ENCODE measurements at places on chromosomes 6 and 20.

DNA sequence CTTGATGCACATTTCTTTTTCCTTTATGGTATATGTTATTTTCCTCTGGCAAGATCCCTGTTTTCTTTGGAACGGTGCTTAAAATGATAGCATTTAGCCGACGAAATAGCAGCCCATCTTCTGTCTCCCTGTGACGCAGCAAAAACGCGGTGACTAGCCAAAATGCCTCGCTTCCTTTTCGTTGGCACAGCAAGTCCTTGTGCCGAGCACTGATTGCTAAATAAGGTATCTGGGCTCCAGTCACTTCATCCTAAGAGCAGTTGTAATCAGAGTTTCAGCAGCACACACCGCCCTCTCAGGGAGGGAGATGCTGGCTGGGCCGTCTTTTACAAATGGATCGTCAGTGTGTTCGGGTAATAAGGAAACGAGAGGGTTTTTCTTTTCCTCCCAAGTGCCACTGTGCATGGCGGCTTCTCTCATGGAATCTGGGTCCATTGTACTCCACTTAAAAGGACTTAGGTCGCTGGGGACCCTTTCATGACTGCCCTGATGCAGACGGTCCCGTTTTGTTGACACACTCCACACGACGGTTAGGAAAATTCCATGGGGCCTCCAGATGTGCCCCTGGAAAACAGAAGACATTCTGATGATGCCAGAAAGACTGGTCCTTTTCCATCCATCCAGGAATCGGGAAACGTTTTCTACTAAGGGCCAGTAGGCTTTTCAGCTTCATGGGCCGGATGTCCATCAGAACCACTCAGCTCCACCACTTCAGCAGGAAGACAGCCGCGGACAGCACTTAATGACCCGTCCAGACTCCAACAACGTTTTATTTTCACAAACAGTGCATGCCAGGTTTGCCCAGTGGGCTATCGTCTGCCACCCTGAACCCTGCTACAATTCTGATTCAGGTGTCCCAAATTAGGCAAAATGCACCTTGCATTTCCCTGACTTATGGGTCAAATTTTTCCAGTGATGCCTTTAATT lies 185.5 kb downstream of the CDH4 start:
- H3K4me1 ChIP-seq: peaks cover 20% of the 10 kb centered on the region
- peak overlapping the region; percentile 38 for H3K27ac ChIP-seq
- H3K36me3 ChIP-seq: no peaks in the 10 kb centered on the region
- DNase-seq: no peak
- no peak overlapping the region for H3K4me3 ChIP-seq

DNA sequence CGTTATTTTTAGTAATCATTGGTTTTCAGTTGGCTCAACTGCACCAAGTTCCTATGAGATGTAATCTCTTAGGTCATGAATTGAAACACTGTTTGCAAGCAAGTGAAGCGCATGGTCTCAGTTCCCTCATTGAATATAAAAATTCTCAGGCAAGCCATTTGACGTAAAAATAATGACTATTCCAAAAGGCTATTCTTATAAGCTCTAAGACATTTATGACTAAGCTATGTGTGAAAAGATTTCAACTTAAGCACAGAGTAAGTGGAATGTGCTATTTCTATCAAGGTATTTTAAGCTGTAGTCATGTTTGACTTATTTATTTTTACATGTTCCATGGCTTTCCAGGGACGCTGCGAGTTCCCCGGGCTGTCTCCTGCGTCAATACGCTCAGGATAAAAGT lies 248.5 kb downstream of the THBS2 start:
- H3K4me1 ChIP-seq: no peaks in the 10 kb centered on the region
- no peaks in the 10 kb centered on the region for H3K27me3 ChIP-seq
- H3K27ac ChIP-seq: no peak overlapping the region
- H3K4me3 ChIP-seq: no peak overlapping the region
- no peak for DNase-seq
- H3K36me3 ChIP-seq: no peaks in the 10 kb centered on the region

GRCh38 chr20:56780266-56780665 lies 151.2 kb downstream of the TFAP2C start:
- H3K4me1 ChIP-seq: peaks cover 3% of the 10 kb centered on the region
- DNase-seq: no peak
- no peaks in the 10 kb centered on the region for H3K36me3 ChIP-seq
- no peak overlapping the region for H3K27ac ChIP-seq
- no peak overlapping the region for H3K4me3 ChIP-seq

GRCh38 chr20:40591536-40591935 lies 97.5 kb downstream of the MAFB start:
- H3K36me3 ChIP-seq: 0 out of 2 replicates have a peak, but pooled peaks cover under 1% of the 10 kb centered on the region

GRCh38 chr20:36179170-36179945 lies 24.8 kb downstream of the EPB41L1 start:
- DNase-seq: no peak
- H3K27me3 ChIP-seq: no peaks in the 10 kb centered on the region
- H3K27ac ChIP-seq: no peak overlapping the region
- no peaks in the 10 kb centered on the region for H3K4me1 ChIP-seq

- no peaks in the 10 kb centered on the region for H3K36me3 ChIP-seq
- no peaks in the 10 kb centered on the region for H3K27me3 ChIP-seq
- H3K4me1 ChIP-seq: 0 out of 2 replicates have a peak, but pooled peaks cover 1% of the 10 kb centered on the region
- no peak overlapping the region for H3K27ac ChIP-seq
These were observed 689.9 kb upstream of the AGPAT4 start for GRCh38 chr6:161963634-161964234.

GRCh38 chr20:300345-300990 lies 3.1 kb downstream of the ZCCHC3 start:
- no peaks in the 10 kb centered on the region for H3K36me3 ChIP-seq
- no peak for DNase-seq
- peak overlapping the region; percentile 17 for H3K4me3 ChIP-seq
- H3K27ac ChIP-seq: peak overlapping the region; percentile 3

- H3K36me3 ChIP-seq: no peaks in the 10 kb centered on the region
- H3K27me3 ChIP-seq: no peaks in the 10 kb centered on the region
- H3K4me3 ChIP-seq: no peak overlapping the region
- DNase-seq: no peak
- H3K4me1 ChIP-seq: no peaks in the 10 kb centered on the region
These were observed 22.0 kb upstream of the VSTM2L start for GRCh38 chr20:37880726-37881591.

DNA sequence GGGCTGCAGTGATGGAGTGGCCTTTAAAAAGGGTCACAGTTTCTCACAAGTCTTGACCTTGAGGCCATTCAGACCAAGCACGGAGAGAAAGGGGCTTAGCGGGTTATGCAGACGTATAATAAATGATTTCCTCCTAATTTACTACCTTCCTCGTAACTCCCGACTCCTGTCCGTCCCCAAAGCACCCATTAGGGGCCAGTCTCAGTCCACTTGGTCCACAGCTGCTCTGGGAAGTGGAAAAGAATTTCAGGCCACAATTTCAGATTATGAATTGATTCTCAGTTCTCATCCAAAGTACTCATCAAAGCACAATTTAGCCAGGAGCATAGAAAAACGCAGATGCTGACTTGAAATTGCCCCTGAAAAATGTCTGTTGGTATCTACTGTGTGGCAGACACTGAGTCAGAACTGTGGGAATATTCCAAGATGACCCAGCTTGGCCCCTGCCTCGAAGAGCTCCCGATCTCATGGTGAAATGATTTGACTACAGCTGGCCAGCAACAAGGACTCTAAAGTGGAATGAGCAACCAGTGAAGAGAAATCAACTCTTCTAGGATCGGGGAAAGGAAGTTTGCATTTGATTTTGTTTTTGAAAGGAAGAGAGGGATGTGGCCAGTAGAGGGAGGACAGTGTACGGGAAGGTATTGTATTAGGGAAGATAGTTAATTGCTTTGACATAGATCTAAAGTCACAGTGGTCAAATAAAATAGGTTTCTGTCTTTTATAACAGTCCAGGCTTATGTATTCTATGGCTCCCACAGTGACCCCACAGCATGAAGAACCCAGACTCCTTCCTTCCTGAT lies 15.2 kb upstream of the STK35 start:
- peaks cover 2% of the 10 kb centered on the region for H3K4me1 ChIP-seq
- DNase-seq: no peak
- H3K27me3 ChIP-seq: no peaks in the 10 kb centered on the region
- no peak overlapping the region for H3K4me3 ChIP-seq

GRCh38 chr20:61668771-61669503 lies 396.7 kb downstream of the TAF4 start:
- H3K4me1 ChIP-seq: no peaks in the 10 kb centered on the region
- H3K27me3 ChIP-seq: no peaks in the 10 kb centered on the region
- no peaks in the 10 kb centered on the region for H3K36me3 ChIP-seq
- no peak overlapping the region for H3K4me3 ChIP-seq

DNA sequence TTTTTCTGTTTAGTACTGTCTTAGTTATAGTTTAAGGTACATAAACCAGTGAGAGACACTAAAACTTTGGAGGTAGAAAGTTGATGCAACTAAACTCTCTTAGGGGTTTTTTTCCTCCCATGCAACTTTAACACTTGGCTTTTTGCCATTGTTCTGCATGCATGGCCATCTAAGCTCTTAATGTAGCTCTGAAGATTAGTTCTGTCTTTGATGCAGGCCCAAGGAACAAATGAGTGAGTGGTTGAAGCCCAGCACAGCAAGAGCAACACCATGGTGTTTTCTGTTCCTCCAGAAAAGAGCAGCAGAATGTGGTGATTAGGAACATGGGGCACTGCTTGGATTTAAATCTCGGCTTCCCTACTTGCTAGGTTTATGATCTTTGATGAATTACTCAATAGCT lies 89.3 kb downstream of the L3MBTL3 start:
- H3K36me3 ChIP-seq: no peaks in the 10 kb centered on the region
- H3K27ac ChIP-seq: no peak overlapping the region
- no peak overlapping the region for H3K4me3 ChIP-seq
- no peak for DNase-seq
- no peaks in the 10 kb centered on the region for H3K4me1 ChIP-seq

GRCh38 chr6:1348675-1349074 lies 36.8 kb downstream of the FOXQ1 start:
- DNase-seq: peak; percentile 74
- H3K4me1 ChIP-seq: 0 out of 2 replicates have a peak, but pooled peaks cover 3% of the 10 kb centered on the region
- H3K36me3 ChIP-seq: no peaks in the 10 kb centered on the region
- no peak overlapping the region for H3K27ac ChIP-seq
- H3K4me3 ChIP-seq: no peak overlapping the region

GRCh38 chr6:143939364-143939763 lies 68.7 kb downstream of the PLAGL1 start:
- H3K4me3 ChIP-seq: no peak overlapping the region
- H3K27ac ChIP-seq: no peak overlapping the region
- no peaks in the 10 kb centered on the region for H3K36me3 ChIP-seq
- no peak for DNase-seq
- H3K27me3 ChIP-seq: no peaks in the 10 kb centered on the region
- H3K4me1 ChIP-seq: no peaks in the 10 kb centered on the region

- no peak for DNase-seq
- peaks cover 4% of the 10 kb centered on the region for H3K4me1 ChIP-seq
- H3K4me3 ChIP-seq: peak overlapping the region; percentile 18
- H3K27ac ChIP-seq: no peak overlapping the region
These were observed 435 bp downstream of the ZSWIM3 start for GRCh38 chr20:45857882-45858216.

GRCh38 chr6:63802606-63803206 lies 167.1 kb downstream of the PHF3 start:
- no peak for DNase-seq
- no peaks in the 10 kb centered on the region for H3K4me1 ChIP-seq
- no peaks in the 10 kb centered on the region for H3K36me3 ChIP-seq
- no peaks in the 10 kb centered on the region for H3K27me3 ChIP-seq
- H3K27ac ChIP-seq: no peak overlapping the region

GRCh38 chr6:49118478-49118877 lies 344.6 kb downstream of the MMUT start:
- H3K4me1 ChIP-seq: no peaks in the 10 kb centered on the region
- H3K36me3 ChIP-seq: no peaks in the 10 kb centered on the region
- no peak overlapping the region for H3K4me3 ChIP-seq

- no peak overlapping the region for H3K4me3 ChIP-seq
- no peaks in the 10 kb centered on the region for H3K27me3 ChIP-seq
- peaks cover 3% of the 10 kb centered on the region for H3K4me1 ChIP-seq
- H3K36me3 ChIP-seq: no peaks in the 10 kb centered on the region
- no peak for DNase-seq
These were observed 37.3 kb downstream of the TFEB start for GRCh38 chr6:41697861-41698781.

GRCh38 chr6:3517350-3517749 lies 60.5 kb upstream of the SLC22A23 start:
- H3K4me3 ChIP-seq: no peak overlapping the region
- no peak for DNase-seq
- no peak overlapping the region for H3K27ac ChIP-seq
- H3K4me1 ChIP-seq: no peaks in the 10 kb centered on the region

DNA sequence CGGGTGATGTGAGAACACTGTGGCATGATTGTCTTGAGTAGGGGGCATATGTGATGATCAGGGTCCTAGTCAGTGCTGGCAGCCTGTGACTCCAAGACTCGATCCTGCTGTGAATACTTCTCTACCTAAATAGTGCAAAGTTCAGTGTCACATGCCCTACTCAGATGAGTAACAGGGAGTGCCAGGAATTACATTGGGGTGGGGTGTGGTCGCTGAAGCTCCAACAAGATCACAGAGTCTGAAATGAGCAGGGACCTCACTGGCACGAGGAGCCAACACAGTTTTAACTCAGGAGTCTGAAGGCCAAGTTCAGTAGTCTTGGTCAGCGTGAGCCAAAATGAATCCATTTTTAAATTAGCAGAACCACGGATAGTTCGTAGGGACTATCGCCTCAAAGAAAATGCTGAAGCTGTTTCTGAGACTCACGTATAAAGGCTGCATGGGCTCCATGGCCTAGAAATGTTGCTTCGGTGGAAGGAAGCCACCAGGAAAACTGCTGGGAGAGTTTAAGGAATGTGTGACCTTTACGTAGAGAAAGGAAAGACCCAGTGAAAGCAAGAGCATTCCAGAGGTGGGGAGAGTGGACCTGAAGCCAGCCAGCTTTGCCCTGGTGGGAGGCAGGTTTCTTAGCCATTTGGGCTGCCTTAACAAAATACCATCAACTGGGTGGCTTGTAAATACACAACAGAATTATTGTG lies 72.2 kb downstream of the RPP40 start:
- H3K27ac ChIP-seq: no peak overlapping the region
- H3K27me3 ChIP-seq: no peaks in the 10 kb centered on the region
- DNase-seq: no peak
- peaks cover 9% of the 10 kb centered on the region for H3K4me1 ChIP-seq
- peaks cover 4% of the 10 kb centered on the region for H3K36me3 ChIP-seq
- H3K4me3 ChIP-seq: no peak overlapping the region

DNA sequence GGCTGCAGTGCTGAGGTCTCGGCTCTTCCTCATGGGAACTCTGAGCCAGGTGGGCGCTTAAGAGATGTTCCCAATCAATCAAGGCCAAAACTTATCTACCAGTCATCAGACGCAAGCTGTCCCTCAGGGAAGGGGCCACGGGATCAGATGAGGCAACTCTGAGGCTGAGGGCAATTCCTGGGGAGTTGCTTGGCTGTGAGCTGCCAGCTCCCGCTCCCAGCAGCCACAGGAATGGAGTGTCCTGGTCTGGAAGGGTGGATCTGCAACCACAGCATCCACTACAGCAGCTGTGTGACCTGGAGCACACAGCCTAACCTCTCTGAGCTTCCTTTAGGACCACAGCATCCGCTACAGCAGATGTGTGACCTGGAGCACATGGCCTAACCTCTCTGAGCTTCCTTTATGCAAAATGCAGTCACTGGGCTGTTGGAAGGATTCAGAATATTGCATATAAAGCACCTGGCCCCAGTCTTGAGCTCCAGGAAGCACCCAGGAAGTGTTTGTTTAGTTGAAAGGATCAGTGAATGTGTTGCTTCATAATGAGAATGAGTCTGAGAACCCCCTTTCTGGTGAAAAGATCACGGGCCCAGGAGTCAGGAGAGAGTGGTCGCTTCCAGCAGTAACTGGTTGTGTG lies 60.9 kb downstream of the TFAP2C start:
- H3K4me1 ChIP-seq: peaks cover 2% of the 10 kb centered on the region
- H3K27me3 ChIP-seq: no peaks in the 10 kb centered on the region
- H3K4me3 ChIP-seq: no peak overlapping the region
- no peak for DNase-seq
- H3K36me3 ChIP-seq: no peaks in the 10 kb centered on the region

- H3K4me1 ChIP-seq: no peaks in the 10 kb centered on the region
- H3K27ac ChIP-seq: no peak overlapping the region
- no peaks in the 10 kb centered on the region for H3K36me3 ChIP-seq
- no peak for DNase-seq
These were observed 617.2 kb downstream of the PTPRT start for GRCh38 chr20:42572320-42573016.
